ENCODE measurements at places on chromosomes 13 and 19.
A peak's percentile ranks its signal among the peaks of the same experiment; 100 is the strongest.

DNA sequence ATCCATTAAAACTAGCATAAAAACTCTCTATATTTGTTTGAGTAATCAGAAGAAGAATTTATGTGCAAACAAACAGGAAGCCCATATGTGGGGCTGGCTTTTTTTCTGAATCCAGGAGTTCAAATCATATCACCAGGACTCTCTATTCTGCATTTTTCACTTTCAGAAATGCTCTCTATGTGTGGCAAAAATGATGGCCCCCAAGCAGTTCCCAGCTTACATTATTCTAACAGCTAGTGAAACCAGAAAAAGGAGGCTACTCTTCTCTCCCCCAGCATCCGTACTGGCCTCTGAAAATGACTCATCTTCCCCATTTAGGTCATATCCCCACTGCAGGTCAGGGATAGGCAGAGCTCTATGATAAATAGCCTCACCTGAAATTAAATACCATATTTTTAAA is 20.4 kb downstream of the RBM26 start:
- no peak for DNase-seq

DNA sequence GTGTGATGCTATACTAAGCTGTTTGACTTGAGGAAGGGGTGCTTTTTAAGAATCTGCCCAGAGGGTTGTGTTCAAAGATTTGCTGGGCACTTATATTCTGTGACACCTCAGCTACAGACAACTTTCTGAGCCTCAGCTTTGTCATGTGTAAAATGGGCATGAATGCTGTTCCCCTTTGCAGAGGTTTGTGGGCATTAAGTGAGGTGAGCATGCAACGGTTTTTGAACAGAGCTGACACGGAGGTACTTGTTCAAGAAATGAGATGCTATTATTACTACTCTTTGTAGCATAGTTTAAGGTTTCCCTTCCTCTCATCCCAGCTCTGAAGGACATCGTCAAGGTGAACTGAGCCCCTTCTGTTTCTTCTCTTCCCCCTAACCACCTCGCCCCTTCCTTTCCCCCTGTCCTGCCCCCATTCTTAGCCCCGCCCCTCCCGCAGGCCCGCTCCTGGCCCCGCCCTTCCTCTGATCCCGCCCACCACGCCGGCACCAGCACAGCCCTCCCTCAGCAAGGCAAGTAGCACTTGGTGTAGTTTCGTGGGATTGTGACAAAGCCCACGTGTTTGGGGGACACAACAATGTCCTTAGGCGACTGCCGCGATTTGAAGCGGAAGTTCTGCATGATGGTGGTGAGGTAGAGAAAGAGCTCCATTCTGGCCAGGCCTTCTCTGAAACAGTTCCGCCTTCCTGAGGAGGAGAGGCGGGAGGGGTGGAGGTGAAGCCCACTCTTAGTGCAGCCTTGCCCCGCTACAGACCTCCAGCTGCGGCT is 26.1 kb upstream of the CYP2A7 start:
- DNase-seq, result no peak

- peak; percentile 75 for DNase-seq
Observed at GRCh38 chr19:55086730-55087541, 11.3 kb downstream of the EPS8L1 start.

DNA sequence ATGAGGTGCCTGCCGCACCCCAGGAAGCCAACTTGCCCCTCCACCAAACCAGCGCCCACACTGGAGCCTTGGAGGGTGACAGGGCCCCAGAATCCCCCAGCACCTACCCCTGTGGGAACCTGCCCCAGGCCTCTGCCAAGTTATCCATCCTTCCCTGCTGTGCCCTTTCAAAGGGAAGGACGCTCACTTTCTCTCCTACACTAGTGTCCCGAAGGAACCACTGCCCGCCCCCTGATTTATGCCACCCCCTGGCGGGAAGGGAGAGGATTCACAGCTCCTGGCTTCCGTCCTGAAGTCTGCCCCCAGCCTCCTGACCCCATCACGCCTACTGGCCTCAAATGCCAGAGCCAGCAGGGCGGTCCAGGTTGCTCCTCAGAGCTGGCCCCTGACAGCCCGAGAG is 1.4 kb downstream of the EVI5L start:
- no peak for DNase-seq

DNA sequence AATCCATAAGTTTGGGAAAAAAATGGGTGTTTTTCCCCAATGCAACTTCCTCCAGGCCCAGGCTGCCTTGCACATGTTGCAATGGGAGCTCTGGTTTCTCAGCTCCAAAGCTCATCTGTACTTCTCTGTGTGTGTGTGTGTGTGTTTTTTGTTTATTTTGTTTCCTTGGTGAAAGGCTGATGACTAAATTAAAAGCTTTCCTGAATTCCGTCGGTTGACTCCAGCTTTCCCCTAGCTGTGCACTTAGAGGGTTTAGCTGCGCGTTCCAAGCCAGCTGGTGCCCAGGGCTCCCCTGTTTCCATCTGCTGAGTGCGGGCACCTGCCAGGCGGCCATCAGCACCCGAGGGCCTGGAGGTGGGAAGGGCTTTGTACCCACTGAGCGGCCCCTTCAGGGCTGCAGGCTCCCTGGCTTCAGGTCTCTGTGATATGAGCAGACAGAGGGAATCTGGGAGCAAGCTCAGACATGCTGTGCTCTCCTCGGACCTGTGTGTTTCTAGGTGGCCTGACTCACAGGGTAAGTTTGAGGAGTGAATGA is 129.1 kb upstream of the SOX1 start:
- no peak for DNase-seq

- no peak for DNase-seq
Observed at GRCh38 chr13:53638040-53638439, 609.4 kb downstream of the OLFM4 start.

DNA sequence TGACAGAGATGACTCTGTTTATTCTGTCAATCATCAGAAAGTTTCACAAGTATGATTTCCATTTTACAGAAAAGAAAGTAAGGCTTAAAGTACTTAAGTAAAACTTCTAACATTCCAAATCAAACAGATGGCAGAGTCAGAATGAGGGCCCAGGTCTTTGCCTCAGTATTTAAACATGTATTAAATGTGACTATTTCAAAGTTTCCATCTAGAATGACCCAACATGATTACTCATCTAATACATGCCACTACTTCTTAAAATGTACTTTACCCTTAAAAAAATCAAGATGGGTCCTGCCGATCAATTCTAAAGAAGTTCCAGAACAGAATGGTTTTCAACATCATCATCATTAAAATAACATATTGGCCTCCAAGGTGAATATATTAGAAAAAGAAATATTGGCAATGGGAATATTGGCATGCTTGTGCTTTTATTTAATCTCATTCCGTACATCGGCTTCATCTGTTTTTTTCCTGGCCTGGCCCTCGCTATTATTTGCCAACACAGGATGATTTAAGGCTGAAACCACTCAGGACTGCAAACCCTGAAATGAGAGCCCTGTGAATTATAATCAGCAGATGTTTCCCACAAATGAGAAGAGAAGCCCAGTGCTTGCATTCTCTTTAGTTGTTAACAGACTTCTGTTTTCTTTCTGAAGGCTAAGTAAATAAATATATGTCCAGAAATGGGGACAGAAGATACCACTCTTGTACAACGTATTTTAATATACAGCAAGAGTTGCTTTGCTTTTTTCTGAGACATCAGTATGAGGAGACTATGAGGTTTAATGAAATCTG is 340.0 kb downstream of the DNAJC15 start:
- DNase-seq, result no peak

DNA sequence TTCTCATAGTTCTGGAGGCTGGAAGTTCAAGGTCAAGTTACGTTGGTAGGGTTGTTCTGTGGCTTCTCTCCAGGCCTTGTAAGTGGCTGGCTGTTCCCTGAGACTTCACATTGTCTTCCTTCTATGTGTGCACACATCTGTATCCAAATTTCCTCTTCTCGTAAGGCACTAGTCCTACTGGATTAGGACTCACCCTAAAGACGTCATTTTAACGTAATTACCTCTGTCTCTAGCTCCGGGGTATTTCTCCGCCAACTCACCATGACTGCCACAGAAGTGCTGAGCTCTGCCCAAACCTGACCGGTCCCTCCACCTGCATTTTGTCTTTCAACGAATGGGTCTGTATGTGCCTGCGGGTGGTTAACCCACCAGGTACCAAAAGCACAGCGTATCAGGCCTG is 8.7 kb upstream of the SYDE1 start:
- no peak for DNase-seq

DNA sequence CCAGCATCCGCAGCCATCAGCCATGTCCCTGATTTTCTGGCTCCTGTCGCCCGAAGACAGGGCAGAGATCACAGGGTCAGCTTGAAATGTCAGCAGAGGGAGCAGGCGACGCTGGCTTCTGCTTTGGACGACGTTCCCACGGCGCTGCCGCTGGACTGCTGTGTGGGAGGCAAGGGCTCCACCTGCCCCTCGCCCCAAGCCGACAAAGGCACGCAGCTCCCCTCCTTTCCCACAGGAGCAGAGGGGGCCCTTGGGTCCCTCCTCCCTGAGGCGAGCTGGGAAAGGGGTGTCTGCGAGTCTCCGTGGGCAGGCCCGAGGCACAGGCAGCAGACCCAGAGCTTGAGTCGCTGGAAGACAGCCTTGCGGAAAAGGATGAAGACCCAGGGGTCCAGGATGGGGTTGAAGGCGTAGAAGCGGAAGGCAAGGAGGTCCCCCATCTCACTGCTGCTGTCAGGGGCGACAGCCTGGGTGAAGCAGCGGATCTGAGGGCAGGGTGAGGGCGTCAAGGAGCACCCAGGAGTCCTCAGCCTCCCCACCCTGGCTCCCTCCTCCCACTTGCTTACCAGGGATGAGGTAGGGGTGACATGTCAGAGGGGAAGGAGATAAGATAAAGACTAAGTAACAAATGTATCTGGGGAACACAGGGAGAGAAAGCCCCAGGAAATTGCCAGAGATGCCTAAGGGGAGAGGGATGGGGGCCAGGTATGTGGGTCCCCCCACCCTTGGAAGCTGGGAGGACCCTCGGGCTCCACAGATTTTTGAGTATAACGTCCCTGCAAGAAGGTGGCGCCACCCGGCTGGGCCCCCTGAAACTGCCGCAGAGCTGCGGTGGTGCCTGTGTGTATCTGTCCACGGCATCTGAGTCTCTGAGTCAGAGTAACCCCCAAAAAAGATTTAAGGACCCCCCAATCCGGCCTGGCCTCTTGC is 3.4 kb downstream of the PTGIR start:
- DNase-seq, result no peak

GRCh38 chr19:13980340-13980739 is 25.8 kb downstream of the RFX1 start:
- no peak for DNase-seq

DNA sequence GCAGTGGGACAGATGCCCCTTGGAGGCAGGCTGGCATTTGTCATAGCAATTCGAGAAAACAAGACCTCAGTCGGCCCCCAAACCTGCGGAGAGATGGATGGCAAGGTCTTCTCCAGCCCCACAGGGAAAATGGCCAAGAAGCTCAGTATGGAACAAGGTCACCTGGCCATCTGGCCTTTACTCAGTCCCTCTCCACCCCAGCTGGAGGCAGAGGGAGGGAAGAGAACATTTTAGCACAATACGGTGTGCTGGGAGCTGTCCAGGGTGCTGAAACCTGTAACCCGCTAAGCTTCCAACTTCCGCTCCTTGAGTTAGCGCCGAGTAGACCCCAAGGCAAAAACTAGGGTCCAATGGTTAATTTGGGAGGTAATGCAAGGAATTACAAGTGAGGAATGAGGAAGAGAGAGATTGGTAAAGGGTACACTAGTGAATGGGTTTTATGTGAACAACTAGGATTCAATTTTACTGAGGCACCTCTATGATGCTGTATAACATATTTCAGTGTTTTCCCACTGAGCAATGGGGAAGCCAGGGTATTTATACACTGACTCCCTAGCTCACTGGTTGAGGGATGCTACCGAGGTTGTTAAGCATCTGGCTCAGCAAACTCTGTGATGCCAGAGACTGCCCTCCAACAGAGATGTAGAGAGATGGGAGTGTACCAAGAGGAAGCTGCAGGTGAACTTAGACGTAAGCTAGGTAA is 64.3 kb downstream of the CACNA1A start:
- no peak for DNase-seq

DNA sequence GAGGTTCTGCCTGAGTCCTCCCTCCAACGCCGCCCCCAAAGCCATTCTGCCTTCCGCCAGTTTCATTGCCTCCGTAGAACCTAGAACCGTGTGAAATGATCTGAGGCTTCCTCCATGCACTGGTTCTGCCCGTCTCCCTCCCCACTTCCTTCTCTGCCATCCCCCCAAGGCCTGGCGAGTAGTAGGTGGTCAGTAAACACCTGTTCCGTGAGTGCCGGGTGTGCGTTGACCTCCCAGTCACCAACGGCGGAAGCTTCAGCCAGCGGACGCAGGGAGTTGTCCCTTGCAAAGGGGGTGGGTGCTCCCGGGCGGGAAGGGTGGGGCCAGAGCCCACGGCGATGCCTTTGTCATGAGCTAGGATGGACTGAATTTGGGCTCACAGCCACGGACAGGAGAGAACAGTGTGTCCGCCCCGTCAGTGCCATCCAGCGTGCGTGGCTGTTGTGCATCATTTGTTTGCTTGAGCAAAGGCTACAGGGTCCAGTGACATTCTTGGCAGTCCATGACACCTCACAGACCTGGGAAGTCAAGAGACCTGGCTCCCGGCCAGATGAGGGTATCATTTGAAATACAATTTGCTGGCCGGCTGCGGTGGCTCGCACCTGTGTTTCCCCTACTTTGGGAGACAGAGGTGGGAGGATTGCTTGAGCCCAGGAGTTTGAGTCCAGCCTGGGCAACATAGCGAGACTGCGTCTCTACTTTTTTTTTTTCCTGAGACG is 43.1 kb downstream of the NFIC start:
- no peak for DNase-seq

DNA sequence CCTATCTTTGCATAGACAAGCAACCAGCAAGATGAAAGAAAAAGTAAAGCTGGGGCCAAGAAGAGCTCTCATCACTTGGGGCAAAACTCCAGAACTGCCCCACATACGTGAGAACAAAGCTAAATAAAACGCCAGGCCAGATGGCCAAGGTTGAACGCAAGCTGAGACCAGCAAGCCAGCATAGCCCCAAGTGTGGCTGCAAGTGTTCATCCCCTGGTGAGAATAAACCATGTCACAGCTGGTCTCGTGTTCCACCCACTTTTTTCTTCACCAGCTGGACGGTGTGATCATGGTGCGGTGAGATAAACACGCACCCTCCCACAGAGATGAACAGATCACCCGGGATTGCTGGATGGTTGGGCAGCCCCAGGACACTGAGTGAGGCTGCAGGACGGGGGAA is 109.6 kb upstream of the CACNA1A start:
- DNase-seq, result no peak

- DNase-seq, result no peak
Observed at GRCh38 chr13:51971520-51972426, 39.5 kb downstream of the ATP7B start.

GRCh38 chr19:34327851-34328250 is 37.1 kb upstream of the GPI start:
- DNase-seq, result no peak

GRCh38 chr19:55700813-55701212 is 25.8 kb downstream of the EPN1 start:
- no peak for DNase-seq

Data from NCI-H1694 treated with DMSO at 0.1 percent for 48 hours (cell line).